HFFc6 (cell line): ENCODE measurements at places on chromosomes 7 and 10. TPM values are rescaled to one million over a fixed set of nuclear protein-coding genes. Genes with fewer than 3 reads are reported as not detected.
A peak's percentile ranks its signal among the peaks of the same experiment; 100 is the strongest.

Gene TAS2R39
- not detected in 3 replicates for total RNA-seq

Gene TAF5
- total RNA-seq, result 2.5 to 3.9 TPM (median 3.2 TPM) in 3 replicates

Gene OR9A2
- not detected in 3 replicates for total RNA-seq

Gene PDE1C
- total RNA-seq, result 0.21 to 1.3 TPM (median 0.24 TPM) in 3 replicates

Gene CALHM3
- total RNA-seq, result 0.09 TPM in 1 of 3 replicates, not detected in the others

Gene SLC16A9
- total RNA-seq, result not detected in 3 replicates

DNA sequence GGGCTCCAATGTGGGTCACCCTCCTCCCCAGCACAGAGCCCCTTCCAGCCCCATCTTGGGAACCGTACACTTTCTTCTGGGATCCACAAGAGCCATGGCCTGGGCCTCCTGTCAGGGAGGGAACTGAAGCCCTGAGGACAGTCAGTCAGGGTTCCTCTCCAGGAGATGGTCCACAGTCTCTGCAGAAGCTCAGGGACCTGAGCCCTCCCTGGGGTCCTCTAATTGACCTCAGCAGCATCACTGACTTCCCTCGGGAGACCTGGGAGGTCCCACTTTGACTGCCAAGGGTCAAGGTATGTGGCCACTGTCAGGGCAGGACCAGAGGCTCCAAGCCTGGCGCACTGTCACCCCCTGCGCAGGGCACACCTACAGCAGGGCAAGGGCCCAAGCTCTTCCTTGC, 32.3 kb downstream of the NOD1 start:
- no peaks in the 10 kb centered on the region for H3K27me3 ChIP-seq
- no peaks in the 10 kb centered on the region for H3K4me1 ChIP-seq
- no peak for DNase-seq
- H3K36me3 ChIP-seq, result no peaks in the 10 kb centered on the region
- no peak overlapping the region for H3K4me3 ChIP-seq

DNA sequence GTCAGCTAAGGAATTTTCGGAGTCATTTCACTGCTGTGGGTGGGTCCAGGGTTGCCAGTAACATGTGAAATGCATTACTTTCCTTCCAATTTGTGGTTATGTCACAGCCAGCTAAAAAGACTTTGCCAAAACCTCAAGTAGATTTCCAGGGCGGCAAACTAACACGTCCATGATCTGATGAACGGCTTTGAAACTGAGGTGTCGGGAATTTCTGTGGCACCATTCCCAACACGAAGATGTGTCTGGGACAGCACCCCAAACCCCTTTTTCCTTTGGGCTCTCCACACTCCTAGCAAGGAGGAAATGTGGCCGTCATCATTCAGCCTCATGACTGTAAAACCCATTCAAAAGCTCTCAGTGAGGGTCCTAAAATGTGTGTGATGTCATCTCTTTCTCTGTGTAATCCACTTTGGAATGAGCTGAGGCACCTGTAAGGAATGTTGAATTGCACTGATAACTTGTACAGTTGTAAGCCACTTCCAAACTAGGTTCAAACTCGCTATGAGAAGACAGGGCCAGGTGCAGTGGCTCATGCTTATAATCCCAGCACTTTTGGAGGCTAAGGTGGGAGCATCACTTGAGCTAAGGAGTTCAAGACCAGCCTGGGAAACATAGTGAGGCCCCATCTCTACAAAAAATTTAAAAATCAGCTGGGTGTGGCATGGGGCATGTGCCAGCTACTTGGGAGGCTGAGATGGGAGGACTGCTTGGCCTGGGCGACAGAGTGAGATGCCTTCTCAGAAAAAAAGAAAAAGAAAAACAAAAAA, 146.1 kb upstream of the FRMD4A start:
- DNase-seq, result peak; percentile 4
- H3K4me3 ChIP-seq, result peak overlapping the region; percentile 25; the same call in 1 of the 2 replicates
- no peaks in the 10 kb centered on the region for H3K36me3 ChIP-seq
- H3K27me3 ChIP-seq, result peaks cover 38% of the 10 kb centered on the region
- H3K27ac ChIP-seq, result no peak overlapping the region

GRCh38 chr10:67722113-67722512, 26.1 kb upstream of the CTNNA3 start:
- no peak overlapping the region for H3K4me3 ChIP-seq
- no peaks in the 10 kb centered on the region; the same call in none of the 2 replicates for H3K27me3 ChIP-seq
- DNase-seq, result no peak
- H3K36me3 ChIP-seq, result no peaks in the 10 kb centered on the region

DNA sequence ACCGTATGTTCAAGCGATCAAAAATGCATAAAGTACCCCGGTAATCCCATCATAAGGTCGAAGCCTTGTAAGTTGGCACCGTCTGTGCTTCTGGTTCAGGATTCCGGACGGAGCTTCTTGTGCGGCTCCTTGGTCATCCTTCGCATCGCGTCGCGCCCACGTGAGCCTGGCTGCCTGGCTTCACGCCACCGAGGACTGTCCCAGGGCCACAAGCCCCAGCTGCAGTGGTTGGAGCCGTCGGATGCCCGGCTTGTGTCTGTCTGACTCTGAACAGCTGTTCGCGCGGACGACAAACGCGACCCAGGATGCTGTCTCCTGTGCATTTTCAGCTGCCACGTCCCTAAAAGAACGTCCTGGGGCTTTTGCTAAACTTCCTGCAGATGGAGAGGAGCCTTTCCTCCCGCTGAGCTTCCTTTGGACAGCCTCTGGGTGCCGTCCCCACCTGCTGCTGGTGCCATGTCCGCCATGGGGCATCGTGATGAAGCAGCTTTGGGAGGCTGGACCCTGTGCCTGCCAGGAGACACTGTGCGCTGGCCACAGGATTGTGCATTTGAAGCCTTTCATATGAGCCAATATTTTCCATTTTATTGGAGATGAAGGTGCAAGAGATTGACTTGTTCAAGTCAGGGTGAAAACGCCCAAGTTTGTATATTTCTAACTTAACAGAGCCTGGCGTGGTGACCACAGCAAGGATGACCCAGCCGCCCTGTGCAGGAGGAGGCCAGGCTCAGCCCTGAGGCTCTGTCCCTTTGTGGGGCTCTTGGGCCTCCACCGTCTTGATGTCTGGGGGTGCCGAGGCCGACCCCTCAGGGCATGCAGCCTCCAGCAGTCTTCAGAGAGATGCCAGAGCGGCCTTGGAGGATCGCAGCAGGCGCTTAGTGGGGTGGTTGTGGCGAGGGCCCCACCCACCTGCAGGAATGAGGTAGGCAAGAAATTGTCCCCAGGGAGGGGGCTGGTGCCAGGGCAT, 6.7 kb upstream of the JAKMIP3 start:
- H3K4me3 ChIP-seq, result no peak overlapping the region
- no peaks in the 10 kb centered on the region for H3K36me3 ChIP-seq
- H3K27ac ChIP-seq, result no peak overlapping the region

DNA sequence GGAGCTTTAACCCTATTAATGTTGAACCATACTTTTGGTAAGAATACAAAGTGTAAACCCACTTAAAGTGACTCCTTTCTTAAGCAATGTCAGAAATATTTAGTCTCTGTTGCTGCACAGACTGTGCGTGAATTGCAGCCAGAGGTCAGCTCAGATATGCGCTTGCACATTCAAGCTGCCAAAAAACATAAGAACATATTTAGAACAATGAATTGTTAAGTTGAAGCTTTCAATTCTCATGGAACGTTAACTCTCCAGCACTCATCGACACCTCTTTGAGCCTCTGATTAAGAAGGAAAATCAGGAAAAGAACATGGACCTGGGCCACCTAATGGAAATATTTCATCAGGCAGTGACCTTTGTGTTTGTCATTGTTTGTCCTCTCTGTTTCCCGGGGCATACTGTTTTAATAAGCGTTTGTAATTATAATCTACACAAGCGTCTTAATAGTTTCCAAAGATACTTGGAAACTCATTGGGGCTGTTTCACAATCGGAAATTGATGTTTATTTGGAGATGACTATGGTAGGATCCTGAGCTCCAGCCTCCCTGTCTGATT, 193.0 kb upstream of the CELF2 start:
- H3K27me3 ChIP-seq, result peaks cover 2% of the 10 kb centered on the region; the same call in 1 of the 2 replicates
- DNase-seq, result peak; percentile 77
- H3K36me3 ChIP-seq, result no peaks in the 10 kb centered on the region
- H3K27ac ChIP-seq, result peak overlapping the region; percentile 90
- peak overlapping the region; percentile 50 for H3K4me3 ChIP-seq
- H3K4me1 ChIP-seq, result peaks cover 75% of the 10 kb centered on the region

DNA sequence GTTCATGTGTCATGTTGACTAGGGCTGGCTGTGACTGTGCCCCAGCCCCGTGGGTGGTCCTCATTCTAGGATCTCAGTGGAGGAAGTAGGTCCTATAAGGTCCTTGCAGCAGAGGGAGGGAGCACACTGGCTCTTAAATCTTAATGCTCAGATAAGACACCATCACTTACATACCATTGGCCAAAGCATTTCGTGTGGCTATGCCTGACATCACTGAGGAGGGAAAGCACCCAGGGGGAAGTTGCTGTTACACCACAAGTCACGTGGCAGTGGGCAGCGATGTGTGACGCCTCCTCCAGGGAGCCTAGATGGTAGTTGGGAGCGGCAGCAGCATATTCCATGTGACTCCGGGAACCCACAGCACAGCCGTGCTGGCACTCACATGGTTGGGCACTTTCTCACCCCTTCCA, 224.7 kb upstream of the SH2B2 start:
- no peak for DNase-seq
- peaks cover 29% of the 10 kb centered on the region for H3K4me1 ChIP-seq
- H3K27ac ChIP-seq, result peak overlapping the region; percentile 58
- H3K27me3 ChIP-seq, result peaks cover 5% of the 10 kb centered on the region
- H3K4me3 ChIP-seq, result no peak overlapping the region

- H3K4me3 ChIP-seq, result no peak overlapping the region
- peaks cover 65% of the 10 kb centered on the region for H3K4me1 ChIP-seq
- no peaks in the 10 kb centered on the region for H3K36me3 ChIP-seq
Observed at GRCh38 chr7:47092336-47092735, 489.6 kb downstream of the TNS3 start.

DNA sequence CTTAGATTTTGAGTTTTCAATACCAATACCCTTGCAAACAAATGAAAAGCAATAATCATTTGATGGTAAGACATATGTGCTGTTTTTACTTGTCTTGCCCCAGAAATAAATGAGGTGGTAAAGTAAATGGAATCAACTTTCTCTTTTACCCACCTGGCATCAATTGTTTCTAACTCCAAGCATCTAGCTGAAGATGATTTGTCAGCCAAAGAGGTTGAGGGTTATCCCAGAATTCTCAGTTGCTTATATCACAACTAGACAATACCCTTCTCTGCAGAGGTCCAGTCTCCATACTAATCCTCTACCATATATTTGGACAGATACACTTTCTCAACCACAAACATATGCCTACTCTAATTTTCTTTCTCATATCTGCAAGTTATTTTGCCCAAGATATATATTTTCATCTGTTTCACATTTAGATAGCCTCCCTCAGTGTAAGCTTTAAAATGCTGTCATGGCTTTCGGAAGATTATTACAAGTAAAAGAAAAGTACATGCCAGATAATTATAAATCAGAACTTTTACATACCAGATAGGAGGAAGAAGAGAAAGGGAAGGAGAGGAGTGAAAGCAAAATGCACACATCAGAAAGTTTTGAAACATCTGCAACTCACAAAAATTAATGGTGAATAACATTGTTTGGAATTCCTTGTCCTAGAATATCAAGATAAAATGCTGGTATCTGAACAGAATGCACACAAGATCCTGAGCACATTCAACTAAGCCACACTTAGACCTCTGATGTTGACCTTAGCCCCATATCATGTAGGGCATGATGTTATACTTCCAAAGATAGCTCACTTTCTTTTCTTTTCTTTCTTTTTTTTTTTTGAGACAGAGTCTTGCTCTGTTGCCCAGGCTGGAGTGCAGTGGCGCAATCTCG, 146.6 kb downstream of the REEP3 start:
- no peak overlapping the region for H3K4me3 ChIP-seq
- peaks cover 58% of the 10 kb centered on the region for H3K4me1 ChIP-seq
- DNase-seq, result no peak

GRCh38 chr10:30536578-30536977, 93.0 kb downstream of the LYZL2 start:
- H3K36me3 ChIP-seq, result no peaks in the 10 kb centered on the region
- no peak overlapping the region for H3K4me3 ChIP-seq
- H3K27ac ChIP-seq, result no peak overlapping the region
- peaks cover 15% of the 10 kb centered on the region for H3K27me3 ChIP-seq
- H3K4me1 ChIP-seq, result peaks cover 24% of the 10 kb centered on the region

- peaks cover 4% of the 10 kb centered on the region; the same call in 1 of the 2 replicates for H3K36me3 ChIP-seq
- H3K27me3 ChIP-seq, result peaks cover 10% of the 10 kb centered on the region; the same call in 1 of the 2 replicates
Observed at GRCh38 chr7:103594186-103594585, 148.2 kb upstream of the SLC26A5 start.

GRCh38 chr10:23804125-23804524, 365.2 kb downstream of the OTUD1 start:
- no peaks in the 10 kb centered on the region for H3K4me1 ChIP-seq
- no peak for DNase-seq
- peaks cover 12% of the 10 kb centered on the region; the same call in 1 of the 2 replicates for H3K36me3 ChIP-seq
- H3K27me3 ChIP-seq, result no peaks in the 10 kb centered on the region; the same call in 1 of the 2 replicates

- peak; percentile 13 for DNase-seq
- peaks cover 22% of the 10 kb centered on the region for H3K4me1 ChIP-seq
- peaks cover 10% of the 10 kb centered on the region; the same call in 1 of the 2 replicates for H3K36me3 ChIP-seq
- H3K4me3 ChIP-seq, result no peak overlapping the region
- peaks cover 13% of the 10 kb centered on the region for H3K27me3 ChIP-seq
Observed at GRCh38 chr10:119395280-119396007, 147.1 kb downstream of the RGS10 start.
